Neural progenitor cell (in vitro differentiated cells): ENCODE measurements at places on chromosomes 1 and 21. TPM values are rescaled to one million over a fixed set of nuclear protein-coding genes. Genes with fewer than 3 reads are reported as not detected.

GRCh38 chr1:199353906-199354305, 673.6 kb upstream of the NR5A2 start:
- H3K36me3 ChIP-seq = no peaks in the 10 kb centered on the region
- H3K27me3 ChIP-seq = no peaks in the 10 kb centered on the region
- H3K4me3 ChIP-seq = no peak overlapping the region
- H3K4me1 ChIP-seq = no peaks in the 10 kb centered on the region
- no peak for DNase-seq

DNA sequence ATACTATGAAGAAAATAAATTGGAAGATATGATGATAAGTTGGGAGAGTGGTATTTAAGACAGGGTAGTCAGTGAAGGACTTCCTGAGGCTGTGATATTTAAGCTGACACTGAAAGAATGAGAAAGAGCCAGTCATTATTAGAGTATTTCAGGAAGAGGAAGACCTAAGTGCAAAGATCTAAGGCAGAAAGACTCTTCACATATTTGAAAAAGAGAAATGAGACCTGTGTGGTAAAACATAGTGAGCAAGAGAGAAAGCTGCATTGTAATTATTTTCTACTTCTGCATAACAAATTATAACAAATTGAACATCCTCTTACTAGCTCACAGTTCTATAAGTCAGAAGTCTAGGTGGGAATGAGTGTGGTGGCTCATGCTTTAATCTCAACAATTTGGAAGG, 34.6 kb upstream of the DOCK7 start:
- H3K27ac ChIP-seq = no peak overlapping the region
- H3K4me1 ChIP-seq = peaks cover 26% of the 10 kb centered on the region
- H3K36me3 ChIP-seq = no peaks in the 10 kb centered on the region
- H3K4me3 ChIP-seq = no peak overlapping the region
- DNase-seq = no peak

GRCh38 chr1:80064524-80064923, 1058.0 kb upstream of the ADGRL4 start:
- no peaks in the 10 kb centered on the region for H3K4me1 ChIP-seq
- DNase-seq = no peak
- H3K27me3 ChIP-seq = no peaks in the 10 kb centered on the region
- H3K27ac ChIP-seq = no peak overlapping the region
- no peaks in the 10 kb centered on the region for H3K36me3 ChIP-seq

DNA sequence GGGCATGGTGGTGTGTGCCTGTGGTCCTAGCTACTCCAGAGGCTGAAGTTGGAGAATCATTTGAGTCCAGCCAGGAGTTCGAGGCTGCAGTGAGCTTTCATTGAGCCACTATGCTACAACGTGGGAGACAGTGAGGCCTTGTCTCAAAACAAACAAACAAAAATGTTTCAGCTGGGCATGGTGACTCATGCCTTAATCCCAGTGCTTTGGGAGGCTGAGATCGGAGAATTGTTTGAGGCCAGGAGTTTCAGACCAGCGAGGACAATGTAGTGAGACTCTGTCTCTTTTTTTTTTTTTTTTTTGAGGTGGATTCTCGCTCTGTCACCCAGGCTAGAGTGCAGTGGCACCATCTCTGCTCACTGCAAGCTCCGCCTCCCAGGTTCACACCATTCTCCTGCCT, 5.0 kb upstream of the RPL5 start:
- no peak overlapping the region for H3K4me3 ChIP-seq
- no peaks in the 10 kb centered on the region for H3K27me3 ChIP-seq
- no peaks in the 10 kb centered on the region for H3K4me1 ChIP-seq
- H3K36me3 ChIP-seq = no peaks in the 10 kb centered on the region
- DNase-seq = no peak

- no peak overlapping the region for H3K4me3 ChIP-seq
- DNase-seq = no peak
- H3K27me3 ChIP-seq = no peaks in the 10 kb centered on the region
Observed at GRCh38 chr1:210647406-210648333, 319.0 kb downstream of the HHAT start.

GRCh38 chr1:197920414-197921117, 3.4 kb downstream of the LHX9 start:
- H3K4me1 ChIP-seq = peaks cover 72% of the 10 kb centered on the region
- no peak overlapping the region for H3K27ac ChIP-seq
- DNase-seq = no peak
- peaks cover 94% of the 10 kb centered on the region for H3K27me3 ChIP-seq
- H3K36me3 ChIP-seq = no peaks in the 10 kb centered on the region

GRCh38 chr1:2518528-2518927, 7.9 kb downstream of the PANK4 start:
- no peak overlapping the region for H3K27ac ChIP-seq
- no peaks in the 10 kb centered on the region for H3K4me1 ChIP-seq
- no peaks in the 10 kb centered on the region for H3K27me3 ChIP-seq
- no peaks in the 10 kb centered on the region for H3K36me3 ChIP-seq
- no peak overlapping the region for H3K4me3 ChIP-seq

DNA sequence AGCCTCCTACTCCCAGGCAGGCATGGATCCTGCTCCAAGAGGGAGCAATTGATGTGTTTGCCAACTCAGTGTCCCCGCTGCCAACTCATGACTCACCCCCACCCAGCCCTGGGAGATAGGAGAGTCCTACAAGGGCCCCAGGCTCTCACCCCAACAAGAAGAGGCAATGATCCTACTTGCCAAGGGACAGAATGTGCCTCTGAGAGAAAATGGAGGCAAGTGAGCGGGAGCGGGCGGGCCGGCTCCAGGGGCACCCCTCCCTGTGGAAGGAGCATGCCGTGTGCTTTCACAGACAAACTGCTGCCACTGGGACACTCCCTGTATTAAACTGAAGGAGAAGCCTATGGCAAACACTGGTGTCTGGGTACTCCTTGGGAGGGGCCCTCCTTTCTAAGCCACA, 16.7 kb downstream of the PKP1 start:
- peaks cover 27% of the 10 kb centered on the region for H3K4me1 ChIP-seq
- H3K36me3 ChIP-seq = no peaks in the 10 kb centered on the region
- H3K27me3 ChIP-seq = no peaks in the 10 kb centered on the region

DNA sequence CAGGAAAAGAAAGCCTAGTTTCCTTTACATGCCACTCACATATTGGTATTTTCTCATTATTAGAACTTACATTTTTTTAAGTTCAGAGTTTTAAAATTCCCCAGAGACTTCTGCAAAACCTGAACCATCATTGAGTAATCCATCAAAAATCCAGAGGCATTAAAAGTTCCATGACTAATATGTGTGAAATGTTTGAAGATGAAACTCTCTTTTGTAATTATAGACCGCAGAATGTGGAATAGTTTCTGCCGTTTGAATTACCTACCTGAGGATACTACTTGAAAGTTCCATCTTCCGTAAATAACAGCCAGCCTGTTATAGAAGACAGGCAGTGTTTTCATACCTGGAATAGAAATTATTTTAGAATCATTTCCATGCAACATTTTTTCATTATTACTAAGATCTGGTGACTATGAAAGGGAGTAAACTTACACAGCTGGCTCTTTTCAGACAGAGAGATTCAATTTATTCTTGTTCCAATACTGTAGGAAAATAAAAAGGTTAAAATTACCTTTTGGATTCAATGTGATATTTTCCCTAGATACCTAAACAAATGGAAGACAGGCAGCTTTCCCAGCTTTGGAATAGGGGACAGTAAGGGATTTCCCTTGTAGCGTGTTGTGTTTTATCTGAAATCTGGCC, 131.4 kb downstream of the ST6GALNAC5 start:
- H3K4me3 ChIP-seq = no peak overlapping the region
- no peaks in the 10 kb centered on the region for H3K4me1 ChIP-seq
- no peaks in the 10 kb centered on the region for H3K27me3 ChIP-seq
- no peak overlapping the region for H3K27ac ChIP-seq
- DNase-seq = no peak
- no peaks in the 10 kb centered on the region for H3K36me3 ChIP-seq

GRCh38 chr1:58888833-58889232, 105.0 kb upstream of the JUN start:
- no peaks in the 10 kb centered on the region for H3K36me3 ChIP-seq
- no peak for DNase-seq
- H3K4me1 ChIP-seq = no peaks in the 10 kb centered on the region
- H3K4me3 ChIP-seq = no peak overlapping the region
- H3K27ac ChIP-seq = no peak overlapping the region

- no peak overlapping the region for H3K27ac ChIP-seq
- no peaks in the 10 kb centered on the region for H3K36me3 ChIP-seq
- peaks cover 15% of the 10 kb centered on the region for H3K4me1 ChIP-seq
- peak overlapping the region; percentile 30 for H3K4me3 ChIP-seq
- peaks cover 34% of the 10 kb centered on the region for H3K27me3 ChIP-seq
Observed at GRCh38 chr1:6148497-6149241, 31.5 kb downstream of the CHD5 start.

DNA sequence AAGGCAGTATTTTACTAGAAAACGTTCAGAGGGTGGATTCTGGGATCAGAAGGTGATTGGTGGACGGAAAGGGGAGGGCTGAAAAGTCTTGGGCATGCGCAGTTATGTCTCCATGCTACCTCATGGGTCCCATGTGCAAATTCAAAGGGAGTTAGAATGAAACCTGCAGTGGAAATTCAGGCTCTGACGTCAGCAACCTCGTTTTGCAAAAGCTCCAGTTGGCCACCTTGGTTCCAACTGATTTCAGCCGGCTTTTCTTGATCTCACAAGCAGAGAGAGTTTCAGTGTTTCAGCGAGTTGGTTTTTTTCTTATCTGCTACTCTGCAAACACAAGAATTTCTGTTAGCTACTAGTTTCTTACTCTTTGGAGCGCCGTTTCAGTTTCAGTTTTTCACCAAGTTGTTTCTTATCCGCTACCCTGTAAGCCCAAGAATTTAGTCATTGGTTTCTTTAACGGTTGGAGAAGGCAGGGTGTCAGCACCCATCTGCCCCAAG, 69.8 kb upstream of the PGBD5 start:
- H3K27ac ChIP-seq = no peak overlapping the region
- DNase-seq = no peak
- no peaks in the 10 kb centered on the region for H3K27me3 ChIP-seq

DNA sequence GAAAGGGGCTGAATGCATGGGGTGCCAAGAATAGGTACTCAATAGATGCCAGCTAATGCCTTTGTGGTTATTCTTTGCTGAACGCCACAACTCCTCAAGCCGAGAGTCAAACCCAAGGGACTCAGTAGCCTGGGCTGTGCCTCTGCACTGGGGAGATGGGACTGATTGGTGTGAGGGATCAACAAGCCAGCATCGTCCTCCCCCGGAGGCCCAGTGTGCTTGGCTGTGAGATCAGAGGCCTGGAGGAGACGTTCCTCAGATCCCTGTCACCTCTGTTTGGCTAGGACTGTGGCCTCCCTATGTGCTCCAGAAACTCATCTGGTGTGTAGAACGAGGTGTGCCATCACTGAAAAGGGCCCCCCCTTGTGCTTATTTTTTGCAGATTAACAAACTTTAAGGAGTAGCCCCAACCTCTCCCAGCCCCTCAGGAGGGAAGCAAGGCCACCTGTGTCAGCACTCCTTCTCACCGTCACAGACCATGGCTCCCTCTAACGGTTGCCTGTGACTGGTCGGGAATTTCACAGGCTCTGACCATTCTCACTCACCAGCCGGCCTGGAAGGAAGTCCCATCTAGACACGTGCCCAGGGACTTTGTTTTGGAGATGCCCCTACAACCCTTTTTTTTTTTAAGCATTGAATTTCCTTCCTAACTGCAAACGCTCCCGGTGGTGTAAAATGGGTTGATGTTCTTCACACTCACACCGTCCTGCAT, 194.0 kb upstream of the VAMP3 start:
- no peak overlapping the region for H3K27ac ChIP-seq
- H3K4me3 ChIP-seq = no peak overlapping the region
- H3K27me3 ChIP-seq = no peaks in the 10 kb centered on the region
- peak; percentile 27 for DNase-seq
- H3K36me3 ChIP-seq = no peaks in the 10 kb centered on the region

GRCh38 chr21:14076143-14076806, 134.5 kb downstream of the LIPI start:
- DNase-seq = no peak
- H3K36me3 ChIP-seq = no peaks in the 10 kb centered on the region

GRCh38 chr1:234231061-234231892, 142.0 kb upstream of the COA6 start:
- no peak overlapping the region for H3K4me3 ChIP-seq
- no peaks in the 10 kb centered on the region for H3K27me3 ChIP-seq
- no peak overlapping the region for H3K27ac ChIP-seq
- H3K4me1 ChIP-seq = peaks cover 43% of the 10 kb centered on the region
- H3K36me3 ChIP-seq = no peaks in the 10 kb centered on the region

GRCh38 chr1:148318904-148319242, 164.2 kb downstream of the PPIAL4G start:
- H3K27ac ChIP-seq = no peak overlapping the region
- no peak for DNase-seq
- no peaks in the 10 kb centered on the region for H3K36me3 ChIP-seq
- peaks cover 25% of the 10 kb centered on the region for H3K27me3 ChIP-seq

- H3K27me3 ChIP-seq = peaks cover 7% of the 10 kb centered on the region
- no peak overlapping the region for H3K4me3 ChIP-seq
- H3K4me1 ChIP-seq = peaks cover 3% of the 10 kb centered on the region
- H3K36me3 ChIP-seq = no peaks in the 10 kb centered on the region
- DNase-seq = peak; percentile 35
Observed at GRCh38 chr21:34606621-34607020, 8.3 kb downstream of the RCAN1 start.

GRCh38 chr1:222911866-222912265, 97.0 kb downstream of the DISP1 start:
- H3K4me3 ChIP-seq = no peak overlapping the region
- DNase-seq = no peak
- H3K36me3 ChIP-seq = no peaks in the 10 kb centered on the region
- no peak overlapping the region for H3K27ac ChIP-seq
- no peaks in the 10 kb centered on the region for H3K27me3 ChIP-seq
- H3K4me1 ChIP-seq = no peaks in the 10 kb centered on the region

- H3K27me3 ChIP-seq = no peaks in the 10 kb centered on the region
- H3K27ac ChIP-seq = no peak overlapping the region
- no peak for DNase-seq
Observed at GRCh38 chr21:23960769-23961168, 1646.5 kb downstream of the MRPL39 start.

GRCh38 chr1:57474137-57474750, 50.4 kb upstream of the DAB1 start:
- no peak for DNase-seq
- H3K27me3 ChIP-seq = no peaks in the 10 kb centered on the region
- no peak overlapping the region for H3K27ac ChIP-seq
- no peaks in the 10 kb centered on the region for H3K4me1 ChIP-seq

GRCh38 chr1:179767177-179767581, 24.1 kb downstream of the FAM163A start:
- no peaks in the 10 kb centered on the region for H3K27me3 ChIP-seq
- no peak overlapping the region for H3K27ac ChIP-seq
- H3K4me1 ChIP-seq = no peaks in the 10 kb centered on the region
- no peaks in the 10 kb centered on the region for H3K36me3 ChIP-seq

FAM163A gene
- 0.11 and 0.40 TPM in 2 replicates for total RNA-seq

VSIG8 gene
- total RNA-seq = not detected in 2 replicates

LAMTOR5 gene
- total RNA-seq = 34.4 and 46.8 TPM in 2 replicates

PGLYRP3 gene
- not detected in 2 replicates for total RNA-seq

C1QB gene
- total RNA-seq = not detected in 2 replicates

GJA9 gene
- not detected in 2 replicates for total RNA-seq

C1QC gene
- not detected in 2 replicates for total RNA-seq

STYXL2 gene
- 0.06 and 0.59 TPM in 2 replicates for total RNA-seq

USP33 gene
- 88.8 and 132 TPM in 2 replicates for total RNA-seq

TNFRSF14 gene
- 0.65 TPM in 1 of 2 replicates, not detected in the other for total RNA-seq

HTR1D gene
- total RNA-seq = 1.1 and 2.0 TPM in 2 replicates

RPL5 gene
- 3,057 and 3,732 TPM in 2 replicates for total RNA-seq

ARHGEF19 gene
- total RNA-seq = 10.9 and 22.2 TPM in 2 replicates
